ENCODE measurements at places on chromosomes 12 and 14. TPM values are rescaled to one million over a fixed set of nuclear protein-coding genes. Genes with fewer than 3 reads are reported as not detected.

The DEGS2 gene
- 0.93 TPM for total RNA-seq

The PITPNM2 gene
- total RNA-seq = 19.2 TPM

The ASCL1 gene
- not detected for total RNA-seq

The AQP5 gene
- total RNA-seq = not detected

The TMEM121 gene
- total RNA-seq = 4.4 TPM

The SMIM10L1 gene
- total RNA-seq = 6.4 TPM

The CELA1 gene
- not detected for total RNA-seq

The PRIMA1 gene
- 0.30 TPM for total RNA-seq

The ACOT4 gene
- 9.9 TPM for total RNA-seq

The ADAM21 gene
- total RNA-seq = not detected

The OTX2 gene
- total RNA-seq = not detected

The ADCY4 gene
- 5.5 TPM for total RNA-seq

The CPNE6 gene
- 0.40 TPM for total RNA-seq

The SMCO2 gene
- total RNA-seq = not detected

The KRT72 gene
- total RNA-seq = not detected

- no peak for DNase-seq
Measured at GRCh38 chr12:66717036-66717673, 38.3 kb upstream of the GRIP1 start.

GRCh38 chr12:53694756-53695151 lies 18.9 kb upstream of the ATP5MC2 start:
- DNase-seq = no peak

DNA sequence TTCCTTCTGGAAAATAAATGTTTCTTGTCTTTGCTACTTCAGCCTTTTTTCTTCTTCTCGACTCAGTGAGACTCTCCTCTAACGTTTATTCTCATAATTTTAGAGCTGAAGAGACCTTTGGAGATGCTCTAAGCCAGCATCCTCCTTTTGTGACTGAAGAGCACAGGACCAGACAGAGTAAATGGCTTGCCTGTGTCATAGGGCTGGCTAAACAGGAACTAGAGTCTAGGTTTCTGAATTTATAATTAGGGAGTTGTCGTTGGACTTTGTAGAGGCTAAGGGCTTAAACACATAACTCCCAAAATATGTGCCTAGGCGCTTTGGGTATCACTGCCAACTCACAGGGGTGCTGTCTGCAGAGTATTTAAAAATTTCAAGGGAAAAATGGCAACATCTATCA lies 98.5 kb downstream of the FGD4 start:
- no peak for DNase-seq

- DNase-seq = no peak
Measured at GRCh38 chr12:47877081-47877480, 27.7 kb downstream of the VDR start.

- DNase-seq = no peak
Measured at GRCh38 chr12:95922231-95922630, 20.2 kb downstream of the CCDC38 start.

- DNase-seq = no peak
Measured at GRCh38 chr12:126950266-126950665, 1316.7 kb upstream of the TMEM132C start.

- DNase-seq = no peak
Measured at GRCh38 chr14:21385188-21385904, 1.5 kb upstream of the SUPT16H start.

DNA sequence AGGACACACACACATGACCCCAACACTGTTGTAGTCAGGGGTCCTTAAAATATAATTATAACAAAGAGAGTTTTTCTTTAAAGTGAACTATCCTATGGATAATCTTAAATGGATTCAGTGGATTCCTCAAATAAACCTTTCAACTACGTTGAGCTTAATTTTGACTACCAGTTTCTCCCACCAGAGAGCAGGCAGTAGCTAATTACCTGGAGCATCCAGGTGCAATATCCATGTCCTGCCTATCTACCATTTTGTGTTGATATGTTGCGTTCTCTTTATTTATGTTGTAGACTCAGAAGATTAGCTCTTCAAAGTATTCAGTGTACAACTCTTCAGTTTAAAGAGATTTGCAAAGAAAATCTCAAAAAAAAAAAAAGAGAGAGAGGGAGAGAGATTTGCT lies 127.2 kb upstream of the GZMB start:
- DNase-seq = no peak

DNA sequence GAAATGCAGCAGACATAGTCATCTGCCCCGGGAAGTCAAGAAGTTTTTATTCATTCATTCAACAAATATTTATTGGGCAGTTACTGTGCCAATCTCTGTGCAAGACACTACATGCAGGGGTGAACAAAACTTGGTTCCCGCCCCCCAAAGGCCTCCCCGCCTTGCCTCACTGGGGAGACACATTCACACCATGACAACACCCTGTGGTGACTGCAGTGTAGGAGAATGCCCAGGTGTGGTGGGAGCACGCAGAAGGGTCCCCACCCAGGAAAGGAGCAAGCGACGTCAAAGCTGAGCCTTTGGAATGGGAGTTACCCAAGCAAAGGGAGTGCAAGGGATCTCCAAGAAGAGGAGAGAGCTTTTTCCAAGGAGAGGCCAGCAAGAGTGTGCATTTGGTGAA lies 1.6 kb upstream of the AQP6 start:
- no peak for DNase-seq

DNA sequence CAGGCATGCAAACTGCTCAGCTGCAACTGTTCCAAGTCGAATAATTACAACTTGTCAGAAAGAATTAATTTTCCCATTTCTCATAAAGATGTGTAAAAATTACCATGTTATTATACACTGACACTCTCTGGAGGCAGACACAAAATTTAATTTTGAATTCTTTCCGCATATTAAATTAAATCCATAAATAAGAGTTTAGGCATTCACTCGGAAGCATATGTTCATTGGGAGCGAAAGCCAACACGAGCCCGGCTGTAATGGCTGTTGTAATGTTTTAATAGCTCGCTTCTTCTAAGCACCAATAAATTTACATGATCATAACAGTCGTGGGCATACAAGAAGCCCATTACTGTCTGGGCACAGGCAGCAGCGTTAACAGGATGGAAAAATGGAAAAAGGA lies 189.6 kb upstream of the SOX5 start:
- no peak for DNase-seq

DNA sequence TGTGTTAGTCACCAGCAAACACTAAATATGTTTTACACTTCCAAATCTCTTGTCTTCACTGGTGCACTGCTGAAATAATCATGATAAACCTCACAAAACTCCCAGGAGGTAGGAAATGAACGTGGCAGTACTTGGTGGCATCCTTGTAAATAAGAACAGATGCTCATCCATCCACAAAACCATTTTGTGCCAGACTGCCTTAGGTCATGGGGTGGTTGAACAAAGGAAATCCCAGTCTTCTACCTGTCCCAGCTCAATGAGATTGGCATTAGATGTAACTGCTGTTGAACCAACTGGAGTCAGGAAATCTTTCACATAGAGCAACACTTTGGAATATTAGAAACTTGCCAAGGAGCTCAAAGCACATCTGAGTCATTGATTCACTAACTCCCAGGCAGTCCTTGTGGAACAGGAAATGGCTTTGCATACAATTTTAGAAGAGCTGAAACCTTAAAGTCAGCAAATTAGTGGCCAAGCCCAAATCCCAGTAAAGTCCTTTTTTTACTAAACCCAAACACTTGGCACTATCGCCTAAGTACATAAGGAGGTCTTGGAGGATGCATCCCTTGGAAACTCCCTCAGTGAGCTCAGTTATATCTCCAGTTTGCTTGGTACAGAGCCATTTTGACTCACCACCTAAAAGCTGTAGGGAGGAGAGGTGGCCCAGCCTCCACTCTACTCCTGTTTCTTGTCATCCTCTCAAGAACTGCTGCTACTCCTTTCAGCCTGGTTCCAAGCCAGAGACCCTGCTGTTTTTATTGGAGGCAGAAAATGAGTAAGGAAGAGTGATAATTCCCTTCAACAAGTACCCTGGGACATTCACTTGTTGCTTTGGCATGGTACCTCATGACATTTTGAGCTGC lies 208.0 kb downstream of the NOVA1 start:
- no peak for DNase-seq

DNA sequence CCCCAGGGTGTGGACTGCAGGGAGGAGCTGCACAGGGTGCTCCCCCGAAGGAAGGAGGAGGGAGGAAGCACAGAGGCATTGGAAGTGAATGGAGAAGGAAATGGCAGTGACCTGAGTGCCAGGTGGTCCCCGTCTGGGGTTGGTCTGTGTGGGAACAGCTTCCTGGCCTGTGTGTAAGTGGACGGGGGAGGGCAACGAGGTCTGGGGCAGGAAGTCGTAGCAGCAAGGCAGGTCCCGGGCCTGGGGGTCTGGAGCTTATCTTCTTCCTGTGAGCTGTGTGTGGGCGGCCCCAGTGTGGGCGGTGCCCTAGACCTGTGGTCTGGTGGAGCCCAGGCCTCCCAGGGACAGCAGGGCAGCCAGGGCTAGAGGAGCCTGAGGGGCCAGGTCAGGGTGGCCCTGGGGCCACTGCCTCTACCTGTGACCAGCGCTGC lies 382.1 kb downstream of the TMEM121 start:
- no peak for DNase-seq

DNA sequence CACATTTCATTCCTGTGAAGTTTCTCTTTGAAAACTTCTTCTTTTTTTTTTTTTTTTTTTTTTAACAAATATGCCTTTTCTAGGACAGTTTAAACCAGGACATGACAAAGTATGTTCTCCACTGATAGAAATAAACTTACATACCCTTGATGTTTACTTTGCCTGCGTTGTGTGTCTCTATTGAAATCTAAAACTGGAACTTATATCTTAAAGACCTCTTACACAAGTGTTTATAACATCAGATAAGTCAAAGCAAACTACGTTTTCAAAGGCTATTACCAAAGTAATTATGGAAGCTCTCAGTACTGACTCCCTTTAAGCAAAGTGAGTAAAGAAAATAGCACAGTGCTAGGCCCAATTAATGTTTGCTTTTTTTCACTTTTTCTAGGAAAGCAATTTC lies 30.6 kb upstream of the ISM2 start:
- no peak for DNase-seq

- no peak for DNase-seq
Measured at GRCh38 chr12:10094646-10095395, 4.0 kb downstream of the CLEC1A start.

DNA sequence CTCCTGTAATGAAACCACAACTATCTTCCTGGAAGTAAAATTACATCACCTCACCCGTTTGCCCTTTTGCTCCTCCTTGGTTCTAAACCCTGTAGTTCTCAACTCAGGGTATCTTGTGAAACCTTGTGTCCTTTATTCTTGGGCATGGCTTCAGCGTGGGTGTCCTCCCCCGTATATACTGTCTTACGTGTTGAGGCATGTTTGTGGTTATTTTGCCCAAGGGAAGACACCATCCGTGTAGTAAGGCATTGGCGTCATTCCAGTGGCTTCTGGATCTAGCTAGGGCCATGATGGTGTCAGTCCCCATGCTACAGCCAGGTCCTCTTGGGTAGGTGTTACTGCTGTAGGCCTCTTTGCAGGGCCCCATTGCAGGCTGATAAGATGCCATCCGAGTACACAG lies 115.4 kb downstream of the ZFP36L1 start:
- DNase-seq = no peak

GRCh38 chr14:104201496-104201895 lies 63.1 kb downstream of the KIF26A start:
- DNase-seq = no peak

- DNase-seq = no peak
Measured at GRCh38 chr12:26870491-26871419, 37.8 kb upstream of the ITPR2 start.

GRCh38 chr14:89537911-89538310 lies 120.9 kb upstream of the FOXN3 start:
- DNase-seq = no peak

- no peak for DNase-seq
Measured at GRCh38 chr12:104603545-104603973, 146.8 kb downstream of the CHST11 start.

- DNase-seq = no peak
Measured at GRCh38 chr12:49872781-49873181, 29.9 kb upstream of the BCDIN3D start.

GRCh38 chr14:79376557-79376956 lies 834.7 kb downstream of the DIO2 start:
- DNase-seq = no peak

- no peak for DNase-seq
Measured at GRCh38 chr12:105987685-105988035, 151.1 kb downstream of the NUAK1 start.

- DNase-seq = no peak
Measured at GRCh38 chr12:88925454-88925853, 345.2 kb upstream of the KITLG start.

DNA sequence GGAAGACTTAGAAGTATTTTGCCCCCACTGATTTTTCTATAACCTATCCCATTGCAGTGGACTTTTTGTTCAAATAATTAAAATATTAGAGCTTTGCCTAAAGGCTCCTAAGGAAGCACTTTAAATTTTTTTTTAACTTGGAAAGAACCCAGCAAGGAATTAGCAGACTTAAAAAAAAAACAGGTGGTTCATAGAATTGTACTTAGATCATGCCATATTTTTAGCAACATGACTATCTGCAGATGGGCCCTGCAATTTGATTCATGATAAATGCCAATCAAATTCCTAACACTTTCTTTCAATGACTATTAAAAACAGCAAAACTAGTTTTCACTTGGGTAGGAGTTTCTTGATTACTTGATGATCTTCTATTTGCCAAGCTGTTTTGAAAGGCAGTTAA lies 11.5 kb downstream of the ADAMTS20 start:
- no peak for DNase-seq

DNA sequence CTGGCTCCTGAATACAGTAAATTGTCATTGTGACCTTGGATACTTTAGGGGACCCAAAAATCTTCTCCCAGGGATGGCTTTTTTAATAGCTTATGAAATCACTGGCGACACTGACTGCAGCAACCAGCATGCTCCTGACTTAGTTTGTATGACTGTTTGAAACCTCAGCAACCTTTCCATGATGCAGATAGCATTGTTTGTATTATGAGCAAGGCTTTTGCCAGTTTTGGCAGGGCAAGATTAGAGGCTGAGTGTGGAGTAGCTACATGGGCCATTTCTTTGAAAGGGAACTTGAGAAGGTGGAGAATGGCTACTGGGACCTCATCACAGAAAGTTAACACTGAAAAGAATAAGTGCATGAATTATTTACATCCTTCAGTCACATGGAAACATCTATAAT lies 50.9 kb downstream of the SLC4A8 start:
- no peak for DNase-seq

DNA sequence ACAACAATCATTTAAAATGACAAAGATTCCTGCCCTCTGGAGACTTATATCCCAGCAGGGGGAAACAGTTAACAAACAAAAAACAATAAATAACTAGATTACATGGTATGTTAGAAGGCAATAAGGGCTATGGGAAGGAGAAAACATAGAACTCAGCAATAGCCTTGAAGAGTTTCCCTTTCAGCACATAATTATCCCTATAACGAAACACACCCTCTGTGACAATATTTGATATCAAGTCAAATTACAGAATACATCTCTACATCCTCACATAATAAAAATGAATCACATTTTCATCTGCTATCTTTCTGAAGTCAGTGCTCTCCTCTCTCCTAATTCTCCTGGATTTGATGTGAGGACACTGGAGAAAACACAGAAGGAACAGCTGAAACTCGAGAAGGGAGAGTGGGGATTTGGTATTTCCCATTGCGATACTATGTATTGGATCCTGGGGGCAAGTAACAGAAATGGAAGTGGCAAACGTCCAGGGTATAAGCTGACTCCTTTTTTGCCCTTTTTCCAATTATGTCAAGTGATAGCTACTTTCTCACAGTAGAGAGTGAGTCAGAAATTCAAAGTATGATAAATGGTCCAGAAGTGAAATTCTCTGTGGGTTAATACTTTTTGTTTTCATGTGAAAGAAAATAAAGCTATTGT lies 9.7 kb upstream of the PTGER2 start:
- DNase-seq = no peak

GRCh38 chr12:20262119-20262518 lies 106.2 kb upstream of the PDE3A start:
- no peak for DNase-seq

- no peak for DNase-seq
Measured at GRCh38 chr12:113940357-113941207, 25.5 kb downstream of the RBM19 start.

Measured in left lobe of liver (tissue), 2 donors.